ENCODE measurements at places on chromosomes 16 and 17. TPM values are rescaled to one million over a fixed set of nuclear protein-coding genes. Genes with fewer than 3 reads are reported as not detected.

DNA sequence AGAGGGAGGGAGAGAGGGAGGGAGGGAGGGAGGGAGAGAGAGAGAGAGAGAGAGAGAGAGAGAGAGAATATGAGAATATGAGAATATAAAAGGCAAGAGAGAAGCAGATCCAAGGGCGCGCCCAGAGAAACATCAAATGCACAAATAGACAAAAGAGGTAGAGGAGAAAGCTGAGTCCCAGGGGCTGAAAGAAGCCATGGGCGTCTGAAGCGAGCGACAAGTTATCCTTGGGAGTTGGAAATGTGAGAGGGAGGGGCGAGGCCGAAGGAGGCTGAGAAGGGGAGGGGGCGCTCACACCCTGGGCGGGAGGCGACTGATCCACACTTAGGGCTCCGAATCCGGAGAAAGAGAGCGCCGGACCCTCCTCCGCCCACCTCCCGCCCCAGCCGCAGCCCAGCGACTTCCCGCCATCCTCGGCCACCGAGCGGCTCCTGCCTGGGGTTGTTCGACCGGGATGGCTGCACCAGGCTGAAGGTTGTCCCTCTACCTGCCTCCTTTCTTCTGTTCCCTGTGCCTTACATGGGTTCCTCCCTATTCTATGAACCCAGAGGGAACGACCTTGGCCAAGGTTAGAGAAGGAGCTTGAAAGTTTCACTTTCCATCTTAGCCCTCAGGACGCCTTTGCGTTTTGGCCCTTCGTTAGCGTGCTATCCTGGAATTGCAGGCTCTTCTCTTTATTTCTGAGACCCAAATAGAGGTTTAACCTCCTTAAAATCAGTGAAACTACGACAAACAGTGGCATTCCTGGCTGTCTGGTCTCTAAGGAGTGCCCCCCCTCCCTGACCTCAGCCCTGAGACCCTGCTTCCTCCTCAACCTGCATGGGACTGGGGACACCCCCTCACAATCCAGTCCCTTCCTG lies 21.2 kb upstream of the HOXB9 start:
- DNase-seq = no peak

GRCh38 chr16:89187032-89187769 lies 13.1 kb downstream of the SLC22A31 start:
- DNase-seq = no peak

DNA sequence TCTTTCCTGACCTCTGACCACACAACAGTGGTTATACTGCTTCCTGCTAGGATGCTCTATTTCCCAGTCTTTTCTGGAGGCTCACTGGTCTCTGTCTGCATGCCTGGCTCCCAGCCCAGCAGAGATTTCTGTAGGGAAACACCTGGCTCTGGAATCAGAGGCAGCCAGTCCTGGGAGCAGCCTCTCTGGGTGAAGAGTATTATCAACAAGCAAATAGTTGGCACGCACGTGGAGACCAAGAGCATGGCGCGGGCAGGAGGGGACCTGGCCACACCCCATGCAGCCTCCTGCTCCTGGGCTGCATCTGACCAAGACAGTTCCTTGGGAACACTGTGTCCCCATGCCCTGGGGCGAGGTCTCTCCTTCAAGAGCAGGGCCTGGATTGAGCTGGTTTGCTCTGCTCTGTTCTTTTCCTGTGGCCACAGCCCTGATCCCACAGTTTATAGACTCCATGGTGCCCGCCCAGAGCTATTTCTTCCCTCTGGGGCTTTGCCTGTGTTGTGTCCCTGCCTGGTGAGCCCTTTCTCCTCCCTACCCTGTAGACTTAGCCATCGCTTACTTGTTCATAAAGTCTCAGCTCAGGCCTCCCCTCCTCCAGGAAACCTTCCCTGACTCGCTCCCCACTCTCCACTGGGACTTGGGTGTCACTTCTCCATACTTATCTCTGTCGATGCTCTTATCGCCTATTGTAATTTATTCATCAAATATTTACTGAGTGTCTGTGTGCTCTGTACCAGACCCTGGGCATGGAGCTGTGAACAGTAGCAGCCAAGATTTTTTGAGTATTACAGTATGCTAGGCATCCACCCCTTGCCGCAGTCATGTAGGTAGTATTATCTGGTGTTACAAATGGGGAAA lies 60.6 kb downstream of the SCNN1B start:
- peak; percentile 91 for DNase-seq

- no peak for DNase-seq
These were observed 919.1 kb upstream of the EEF2KMT start for GRCh38 chr16:6016530-6017184.

- no peak for DNase-seq
These were observed 80.6 kb downstream of the LMF1 start for GRCh38 chr16:890217-890616.

- no peak for DNase-seq
These were observed 7.8 kb upstream of the EVI2A start for GRCh38 chr17:31329221-31329620.

GRCh38 chr16:11907160-11907970 lies 8.4 kb downstream of the GSPT1 start:
- DNase-seq = no peak

DNA sequence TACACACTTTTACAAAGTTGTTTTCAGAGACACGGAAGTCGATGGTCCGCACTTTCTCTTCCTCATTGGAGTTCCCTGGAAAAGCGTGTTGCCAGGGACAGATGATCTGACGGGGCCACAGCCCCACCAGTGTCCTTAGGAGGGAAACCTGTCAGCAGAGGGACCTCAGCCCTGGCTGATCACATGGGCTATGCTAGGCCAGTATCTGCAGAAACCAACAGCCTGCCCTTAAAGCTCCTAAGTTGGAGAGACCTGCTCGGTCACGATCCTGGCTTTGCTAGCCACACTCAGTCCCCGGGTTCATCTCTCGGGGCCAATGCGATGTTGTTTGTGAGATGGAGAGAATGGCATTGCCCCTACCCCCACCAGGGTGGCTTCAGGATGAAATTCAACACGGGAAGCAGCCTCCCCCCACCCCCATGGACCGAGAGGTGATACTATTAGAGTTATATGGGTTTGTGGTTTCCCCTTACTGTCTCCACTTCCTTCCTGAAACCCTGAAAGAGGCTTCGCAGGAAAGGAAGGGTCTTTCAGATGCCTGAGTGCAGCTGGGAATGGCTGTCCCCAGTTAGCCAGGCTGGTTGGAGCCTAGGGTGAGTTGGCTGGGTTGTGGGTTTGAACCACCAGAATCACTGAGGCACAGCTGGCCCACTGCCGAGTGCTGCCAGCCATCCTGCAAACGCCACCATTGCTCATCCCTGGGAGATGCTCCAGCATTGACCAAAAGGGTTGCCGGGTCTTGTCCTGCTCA lies 16.6 kb downstream of the RMI2 start:
- DNase-seq = peak; percentile 51

- DNase-seq = no peak
These were observed 12.2 kb upstream of the ITGAE start for GRCh38 chr17:3813171-3813570.

DNA sequence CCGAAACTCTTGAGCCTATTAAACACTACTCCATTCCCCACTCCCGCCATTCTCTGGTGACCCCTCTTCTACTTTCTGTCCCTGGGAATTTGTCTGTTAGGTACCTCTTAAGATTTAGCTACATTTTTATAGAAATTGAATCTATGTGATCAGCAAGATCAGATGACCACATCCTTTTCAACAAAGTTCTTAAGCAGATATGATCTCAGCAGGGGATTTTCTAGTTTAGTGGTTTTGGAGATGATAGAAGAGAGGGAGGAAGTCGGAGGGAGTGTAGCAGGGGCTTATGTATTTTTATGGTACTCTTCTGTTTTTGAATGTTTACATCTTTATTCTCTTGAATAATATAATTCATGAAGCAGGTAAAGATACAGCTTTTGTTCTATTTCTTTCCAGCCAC lies 40.8 kb downstream of the RPA1 start:
- no peak for DNase-seq

DNA sequence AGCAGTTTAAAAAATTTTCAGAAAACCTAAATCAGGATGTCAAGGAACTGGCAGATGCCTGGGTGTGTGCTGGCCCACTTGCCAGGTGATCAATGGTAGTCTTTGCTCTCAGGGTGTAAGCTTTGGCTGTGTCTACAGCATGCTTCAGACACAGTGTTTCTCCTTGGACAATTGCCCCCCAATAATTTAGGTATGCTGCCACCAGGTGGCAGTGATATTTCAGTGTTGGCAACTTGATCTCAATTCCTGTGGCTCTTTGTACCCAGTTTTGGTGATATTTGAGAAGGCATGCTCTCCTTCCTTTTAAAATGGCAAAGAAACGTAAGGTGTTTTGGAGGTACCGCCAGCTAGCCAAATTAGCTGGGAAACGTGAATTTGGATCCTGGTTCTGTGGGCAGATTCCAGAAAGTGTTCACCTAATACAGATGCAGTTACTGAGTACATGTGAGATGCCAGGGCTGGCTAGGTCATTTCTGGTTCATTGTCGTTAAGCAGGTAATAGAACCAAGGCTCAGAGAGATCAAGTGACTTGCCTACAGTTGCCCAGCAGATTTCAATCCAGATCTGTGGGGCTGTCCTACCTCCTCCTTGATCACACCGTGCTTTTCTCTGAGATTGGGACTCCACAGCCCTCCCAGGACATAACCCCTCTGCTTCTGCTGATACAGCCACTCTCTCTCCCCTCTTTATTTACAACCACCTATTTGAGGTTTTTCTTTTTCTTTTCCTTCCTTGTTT lies 155.6 kb upstream of the PLCG2 start:
- DNase-seq = no peak

Gene CDRT15L2
- total RNA-seq = not detected

Gene PYCARD
- 49.5 TPM for total RNA-seq

Gene PIMREG
- total RNA-seq = 0.26 TPM

DNA sequence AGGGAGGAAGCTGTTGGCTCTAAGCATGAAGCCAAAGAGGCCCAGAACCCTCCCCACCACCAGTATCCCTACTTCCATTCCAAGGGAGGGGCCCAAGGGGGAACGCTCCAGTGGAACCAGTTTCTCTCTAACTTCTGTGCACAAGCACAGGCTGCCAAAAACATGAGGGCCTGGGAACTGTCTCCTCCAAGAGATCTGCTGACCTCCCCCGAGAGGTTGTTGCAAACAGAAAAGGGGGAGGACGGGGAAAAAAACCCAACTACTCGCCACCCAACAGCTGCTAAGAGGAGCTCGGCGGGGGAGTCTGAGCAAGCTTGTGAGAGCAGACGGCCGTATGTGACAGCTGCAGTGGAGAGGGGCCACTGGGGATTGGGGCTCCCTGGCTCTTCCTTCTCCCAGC lies 15.7 kb upstream of the SLC35B1 start:
- DNase-seq = no peak

DNA sequence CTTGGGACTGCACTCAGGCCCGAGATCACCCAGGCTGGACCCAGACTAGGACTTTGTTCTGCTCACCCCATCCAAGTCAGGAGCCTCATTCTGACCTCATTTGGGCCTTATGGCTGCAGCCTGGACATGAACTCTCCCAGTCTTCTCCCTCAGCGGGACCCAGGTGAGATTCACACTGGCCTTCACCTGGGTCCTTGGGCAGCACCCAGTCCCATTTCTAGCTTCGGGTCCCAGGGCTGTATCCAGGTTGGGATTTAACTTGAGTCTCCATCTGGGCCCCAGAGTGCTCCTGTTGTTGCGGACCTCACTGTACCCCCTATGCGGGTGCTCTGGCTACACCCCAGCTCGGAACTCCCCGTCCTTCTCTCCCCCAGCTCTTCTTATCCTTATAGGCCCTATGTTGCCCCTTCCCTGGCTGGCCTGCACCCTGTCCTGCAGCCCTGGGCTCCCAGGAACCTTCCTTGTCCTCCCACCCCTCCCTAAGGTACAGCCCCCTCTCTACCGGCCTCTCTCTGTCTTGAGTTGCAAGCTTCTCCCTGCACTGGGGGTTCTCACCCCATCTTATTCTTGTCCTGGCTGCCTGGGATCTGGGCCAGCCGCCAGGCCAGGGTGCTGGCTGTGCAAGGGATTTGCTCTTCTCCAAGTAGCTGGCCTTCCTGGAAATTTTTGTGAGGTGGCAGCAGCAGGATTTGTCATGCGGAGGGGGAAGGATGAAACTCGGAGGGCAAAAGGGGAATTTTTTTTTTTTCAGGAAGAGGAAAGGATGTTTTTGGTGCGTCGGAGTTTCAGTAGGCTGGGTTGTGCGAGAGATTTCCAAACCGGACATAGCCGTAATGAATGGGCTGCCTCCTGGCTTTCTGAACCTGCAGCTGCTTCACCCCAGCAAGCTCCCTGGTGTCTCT lies 904 bp downstream of the MAP2K3 start:
- DNase-seq = peak; percentile 70

- no peak for DNase-seq
These were observed 5.2 kb upstream of the CDK3 start for GRCh38 chr17:75995385-75995925.

Gene PHF23
- total RNA-seq = 36.9 TPM

Gene DNAI2
- total RNA-seq = not detected

- DNase-seq = no peak
These were observed 433.7 kb downstream of the KIF2B start for GRCh38 chr17:54256401-54256929.

DNA sequence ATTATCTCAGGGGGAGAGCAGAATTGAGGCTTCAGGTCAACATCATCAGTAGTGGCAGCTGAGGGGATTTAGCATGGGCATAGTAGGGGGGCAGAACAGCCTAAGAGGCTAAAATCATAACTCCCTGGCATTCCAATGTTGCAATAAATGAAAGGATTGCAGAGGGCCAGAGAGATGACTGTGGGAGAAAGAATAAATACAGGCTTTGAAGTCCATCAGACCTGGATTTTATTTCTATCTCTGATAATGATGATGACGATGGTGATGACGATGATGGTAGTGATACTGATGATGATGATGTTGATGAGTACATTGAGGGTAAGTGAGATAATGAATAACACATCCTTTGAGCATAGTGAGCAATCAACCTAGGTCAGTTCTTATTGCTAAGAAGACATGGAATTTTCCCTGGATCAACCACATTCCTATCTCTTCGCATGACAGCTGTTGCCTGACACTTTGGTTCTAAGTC lies 107.4 kb upstream of the CDH11 start:
- no peak for DNase-seq

Gene ABI3
- total RNA-seq = 31.5 TPM

DNA sequence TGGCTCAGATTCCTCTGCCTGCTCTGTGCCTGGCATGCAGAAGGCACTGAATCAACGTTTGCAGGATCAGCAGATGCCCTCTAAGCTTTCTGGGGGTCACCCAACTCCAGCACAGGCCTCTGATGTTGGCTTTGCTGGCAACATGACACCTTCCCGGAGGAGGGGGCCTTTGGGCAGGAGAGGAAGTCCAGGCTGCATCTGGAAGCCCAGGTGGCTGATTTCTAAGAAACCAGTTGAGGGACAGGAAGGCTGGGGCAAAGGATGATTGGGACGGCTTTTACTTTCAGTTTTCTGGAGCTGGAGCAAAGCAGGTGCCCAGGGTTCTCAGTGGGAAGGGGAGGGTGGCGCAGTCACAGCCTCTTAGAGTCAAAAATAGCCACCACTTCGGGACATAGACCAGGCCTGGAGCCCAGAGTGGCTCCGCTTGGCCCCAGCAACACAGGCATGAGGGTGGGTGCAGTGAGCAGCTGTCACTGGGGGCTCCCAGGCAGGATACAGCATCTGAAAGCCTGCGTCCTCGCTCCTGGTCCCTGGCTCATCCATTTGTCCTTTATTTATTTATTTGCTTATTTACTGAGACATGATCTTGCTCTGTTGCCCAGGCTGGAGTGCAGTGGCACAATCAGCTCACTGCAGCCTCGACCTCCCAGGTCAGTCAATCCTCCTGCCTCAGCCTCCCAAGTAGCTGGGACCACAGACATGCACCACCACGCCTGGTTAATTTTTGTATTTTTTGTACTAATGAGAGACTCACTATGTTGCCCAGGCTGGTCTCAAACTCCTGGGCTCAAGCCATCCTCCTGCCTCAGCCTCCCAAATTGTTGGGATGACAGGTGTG lies 15.1 kb downstream of the SOCS1 start:
- no peak for DNase-seq

- DNase-seq = no peak
These were observed 178.1 kb downstream of the TOX3 start for GRCh38 chr16:52368859-52369258.

Gene KIF19
- total RNA-seq = 0.23 TPM
